ENCODE measurements at places on chromosomes 16 and 17.

- no peak for DNase-seq
Observed at GRCh38 chr16:10745841-10746240, 2.2 kb downstream of the NUBP1 start.

DNA sequence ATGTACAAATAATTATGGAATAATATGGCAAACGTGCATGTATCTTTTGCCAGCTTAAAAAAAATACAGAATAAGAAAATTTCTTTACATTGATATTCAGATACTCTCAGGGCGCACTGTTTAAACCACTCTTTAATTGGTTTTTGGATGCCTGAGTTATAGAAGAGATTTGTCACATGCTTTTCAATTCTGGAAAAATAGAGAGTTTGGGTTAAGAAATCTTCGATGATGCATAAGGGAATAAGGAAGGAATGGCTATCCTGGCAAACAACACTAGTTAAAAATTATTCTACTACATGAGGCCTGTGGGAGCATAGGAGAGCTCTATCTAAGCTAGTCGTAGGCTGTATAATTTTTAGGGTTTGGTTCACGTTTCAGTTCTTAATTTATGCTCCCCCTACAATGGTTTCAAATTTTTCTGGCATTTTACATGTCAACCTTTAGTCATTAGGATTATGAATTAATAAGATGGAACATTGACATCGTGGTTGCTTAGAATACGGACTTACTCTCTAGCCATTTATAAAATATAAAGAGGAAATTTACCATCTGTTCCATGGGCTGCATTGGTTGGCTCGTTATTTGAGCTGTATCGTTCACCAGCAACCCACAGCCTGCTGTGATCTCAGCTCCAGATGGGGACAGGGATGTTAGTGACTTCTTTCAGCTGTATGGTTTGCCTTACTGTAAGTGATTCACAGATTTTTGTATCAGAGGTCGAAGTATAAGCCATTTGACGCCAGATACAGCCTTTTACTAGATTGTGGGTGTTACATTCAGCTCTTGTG is 15.9 kb downstream of the NARF start:
- DNase-seq: no peak

DNA sequence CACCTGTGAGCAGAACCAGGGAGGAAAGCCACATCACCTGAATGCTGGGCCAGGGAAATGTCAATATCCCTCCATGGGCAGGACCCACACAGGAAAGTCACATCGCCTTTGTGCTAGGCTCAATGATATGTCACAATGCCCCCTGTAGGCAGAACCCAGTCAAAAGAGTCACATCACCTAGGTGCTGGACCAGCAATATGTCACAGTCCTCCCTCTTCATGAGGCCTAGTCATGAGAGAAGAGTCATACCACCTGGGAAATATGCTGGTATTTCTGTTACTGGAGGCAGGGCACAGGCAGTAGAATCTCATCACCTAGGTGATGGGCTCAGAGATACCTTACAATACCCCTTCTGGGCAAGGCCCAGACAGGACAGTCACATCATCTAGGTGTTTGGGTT is 1843.4 kb downstream of the TP53TG3F start:
- no peak for DNase-seq

DNA sequence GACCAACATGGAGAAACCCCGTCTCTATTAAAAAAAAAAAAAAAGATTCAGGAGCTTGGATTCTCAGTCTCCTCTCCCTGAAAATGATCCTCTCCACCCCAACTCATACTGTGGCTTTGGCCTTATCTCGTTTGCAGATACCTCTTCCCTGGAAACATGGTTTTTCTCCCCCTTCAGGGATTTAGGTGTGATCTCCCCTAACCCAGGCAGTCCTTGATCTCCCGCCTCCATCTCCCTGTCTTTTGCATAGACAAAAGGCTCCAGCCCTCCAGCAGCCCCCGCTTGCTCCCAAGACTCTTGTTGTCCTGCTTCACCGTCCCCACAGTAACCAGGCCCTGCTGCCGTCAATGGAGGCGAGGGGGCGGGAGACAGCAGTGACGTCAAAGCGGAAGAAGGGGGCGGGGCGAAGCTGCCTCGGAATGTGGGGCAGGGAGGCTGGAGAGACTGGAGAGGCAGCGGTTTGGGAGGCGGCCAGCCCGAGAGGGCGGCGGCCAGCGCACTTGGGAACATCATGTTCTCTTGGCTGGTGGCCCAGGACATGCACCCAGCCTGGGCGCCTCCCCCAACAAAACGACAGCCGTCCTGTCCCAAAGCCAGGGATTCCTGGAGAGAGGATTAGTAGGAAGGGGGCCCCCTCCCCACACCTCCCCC is 1.9 kb upstream of the PER1 start:
- peak; percentile 43 for DNase-seq

- DNase-seq: no peak
Observed at GRCh38 chr16:52964290-52964689, 88.4 kb downstream of the CHD9NB start.

GRCh38 chr16:10824111-10824893 is 5.7 kb upstream of the TVP23A start:
- DNase-seq: no peak

GRCh38 chr16:8919934-8920462 is 37.8 kb downstream of the LITAFD start:
- no peak for DNase-seq

DNA sequence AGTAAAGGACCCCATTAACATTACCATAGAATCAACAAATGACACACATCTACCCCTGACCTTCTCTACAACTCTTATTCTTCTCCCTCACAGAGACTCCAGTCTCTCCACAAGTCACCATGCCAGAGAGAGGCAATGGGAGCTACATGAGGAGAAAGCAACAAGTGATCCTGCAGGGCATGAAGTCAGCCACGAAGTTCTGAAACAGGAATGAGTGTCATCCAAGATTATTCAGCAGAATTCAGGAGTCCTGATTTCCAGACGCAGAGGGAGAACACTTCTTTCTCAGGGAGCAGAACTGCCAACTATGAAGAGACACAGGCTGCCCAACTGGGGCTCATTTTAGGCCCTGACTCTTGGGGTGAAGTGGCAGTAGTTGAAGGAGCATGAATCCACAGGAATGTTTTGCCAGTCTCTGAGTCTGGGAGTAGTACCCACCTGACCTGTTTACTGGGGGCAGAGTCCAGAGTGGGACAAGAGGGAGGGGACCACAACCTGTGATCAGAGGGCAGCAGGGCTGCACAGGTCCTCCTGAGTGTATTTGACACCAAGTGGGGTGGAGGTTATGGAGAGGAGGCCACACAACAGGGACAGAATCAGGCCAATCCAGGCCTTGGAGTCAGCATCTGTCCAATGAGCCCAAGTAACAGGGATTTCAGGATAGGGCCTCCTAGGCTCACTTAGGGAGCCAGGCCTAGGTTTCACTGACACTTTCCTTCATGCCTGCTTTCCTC is 2.4 kb upstream of the MTMR4 start:
- no peak for DNase-seq

- no peak for DNase-seq
Observed at GRCh38 chr16:17590711-17591654, 120.2 kb upstream of the XYLT1 start.

DNA sequence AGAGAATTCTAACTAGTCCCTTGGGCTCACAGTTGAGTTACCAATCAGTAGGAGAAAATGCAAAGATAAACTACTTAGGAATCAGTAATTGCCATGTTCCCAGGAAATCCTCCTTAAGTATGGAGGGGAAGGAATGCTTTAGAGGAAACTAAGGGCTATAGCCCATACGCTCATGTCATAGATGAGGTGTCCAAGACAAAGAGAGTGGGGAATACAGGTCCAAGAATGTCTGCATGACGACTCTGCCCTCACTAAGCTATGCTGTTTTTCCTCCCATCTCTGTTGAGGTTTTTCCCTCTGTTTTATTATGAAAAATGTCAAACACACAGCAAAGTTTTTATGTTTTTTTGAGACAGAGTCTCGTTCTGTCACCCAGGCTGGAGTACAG is 16.0 kb downstream of the LDHD start:
- DNase-seq: no peak

GRCh38 chr17:74712301-74712700 is 422 bp downstream of the CD300LF start:
- no peak for DNase-seq

DNA sequence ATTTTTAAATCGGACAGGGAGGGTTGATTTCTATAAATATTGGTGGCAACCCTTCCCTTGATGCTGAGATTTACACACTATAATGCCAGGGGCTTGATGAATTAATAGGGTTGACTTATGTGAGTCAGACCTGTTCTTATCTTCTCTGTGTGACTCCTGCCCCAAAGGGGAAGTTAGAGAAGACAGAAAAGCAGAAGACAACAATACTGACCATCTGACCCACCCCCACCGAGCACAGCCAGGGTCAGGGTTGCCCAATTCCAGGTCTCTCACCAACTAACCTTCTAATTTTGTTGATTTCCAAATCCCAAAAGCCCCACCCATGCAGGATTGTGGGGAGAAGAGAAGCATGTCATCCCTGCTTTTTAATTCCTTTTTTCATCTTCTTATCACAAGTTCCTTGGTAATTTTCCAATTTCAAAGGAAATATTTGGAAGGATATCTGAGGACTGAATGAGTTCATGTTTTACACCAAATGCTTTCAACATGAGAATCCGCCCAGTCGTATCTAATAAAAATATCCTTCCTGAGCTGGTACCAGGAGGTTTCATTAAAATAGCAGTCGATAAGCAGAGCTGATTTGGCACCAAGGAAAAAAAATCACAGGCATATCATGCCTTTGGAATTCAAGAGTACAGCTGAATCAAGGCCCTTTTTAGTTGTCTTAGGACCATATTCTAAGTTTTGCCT is 603.4 kb upstream of the CDH11 start:
- DNase-seq: no peak

- peak; percentile 57 for DNase-seq
Observed at GRCh38 chr17:82204831-82205719, 7.6 kb downstream of the CCDC57 start.

- DNase-seq: no peak
Observed at GRCh38 chr16:83804366-83804765, 3.4 kb upstream of the HSBP1 start.

- DNase-seq: peak; percentile 56
Observed at GRCh38 chr17:79988185-79988971, 47.3 kb downstream of the TBC1D16 start.

DNA sequence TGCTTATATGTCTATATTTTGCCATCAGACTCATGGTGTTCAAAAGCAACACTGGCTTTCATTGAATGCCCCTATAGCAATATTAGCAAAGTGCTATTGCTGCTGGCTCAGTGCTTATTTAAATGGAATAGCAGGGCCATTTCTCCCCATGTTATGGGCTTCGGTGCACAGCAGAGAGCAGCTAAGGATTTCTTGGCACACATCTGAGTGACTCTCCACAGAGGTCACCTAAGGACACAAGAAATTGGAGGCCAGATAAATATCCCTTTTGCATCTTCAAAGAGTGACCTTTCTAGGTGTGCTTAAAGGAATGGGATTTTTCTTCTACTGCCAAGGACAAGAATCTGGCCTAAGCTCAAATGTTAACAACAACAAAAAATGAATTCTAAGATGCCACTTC is 751.8 kb downstream of the CDH11 start:
- no peak for DNase-seq

GRCh38 chr17:71558901-71559300 is 561.9 kb upstream of the SOX9 start:
- no peak for DNase-seq

DNA sequence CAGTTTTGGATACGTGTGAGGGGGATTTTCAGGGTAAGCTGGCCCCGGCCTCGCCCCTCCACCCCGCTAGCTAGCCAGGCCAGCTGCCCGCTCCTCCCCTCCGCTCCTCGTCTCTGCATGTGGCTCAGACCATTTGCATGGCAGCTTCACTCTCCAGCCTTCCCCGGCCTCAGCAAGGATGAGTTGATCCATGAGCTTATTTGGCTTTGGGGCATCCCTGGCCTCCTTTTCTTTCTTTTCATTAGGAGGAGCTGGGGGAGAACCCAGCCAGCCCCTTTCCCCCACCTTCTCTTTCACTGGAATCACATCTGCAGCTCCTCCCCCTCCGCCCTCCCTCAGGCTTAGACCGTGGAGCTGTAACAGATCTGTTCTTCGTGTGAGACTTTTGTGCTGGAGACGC is 30.7 kb downstream of the ELAC2 start:
- DNase-seq: no peak

GRCh38 chr16:67449739-67450138 is 18.8 kb downstream of the HSD11B2 start:
- no peak for DNase-seq

DNA sequence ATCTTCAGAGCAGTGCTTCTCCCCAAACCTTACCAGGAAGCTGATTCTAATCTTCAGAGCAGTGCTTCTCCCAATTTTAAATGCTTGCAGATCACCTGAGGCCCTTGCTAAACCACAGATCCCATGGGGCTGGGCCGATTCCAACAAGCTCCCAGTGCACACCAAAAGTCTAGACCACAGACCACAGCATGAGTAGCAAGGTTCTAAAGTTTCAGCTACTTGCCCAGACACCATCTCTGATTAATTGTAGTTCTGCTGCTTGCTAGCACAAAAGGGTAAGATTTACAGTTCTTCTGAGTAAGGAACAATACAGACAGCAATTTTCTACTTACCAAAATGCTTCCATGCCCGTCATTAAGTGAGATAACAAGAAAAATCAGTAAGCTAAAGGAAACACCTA is 12.2 kb downstream of the CLEC3A start:
- peak; percentile 28 for DNase-seq

- DNase-seq: no peak
Observed at GRCh38 chr17:76050538-76051467, 21.5 kb downstream of the SRP68 start.

GRCh38 chr17:36030956-36031355 is 13.2 kb upstream of the CCL23 start:
- DNase-seq: no peak

GRCh38 chr16:80536238-80536637 is 4.6 kb upstream of the DYNLRB2 start:
- DNase-seq: no peak

DNA sequence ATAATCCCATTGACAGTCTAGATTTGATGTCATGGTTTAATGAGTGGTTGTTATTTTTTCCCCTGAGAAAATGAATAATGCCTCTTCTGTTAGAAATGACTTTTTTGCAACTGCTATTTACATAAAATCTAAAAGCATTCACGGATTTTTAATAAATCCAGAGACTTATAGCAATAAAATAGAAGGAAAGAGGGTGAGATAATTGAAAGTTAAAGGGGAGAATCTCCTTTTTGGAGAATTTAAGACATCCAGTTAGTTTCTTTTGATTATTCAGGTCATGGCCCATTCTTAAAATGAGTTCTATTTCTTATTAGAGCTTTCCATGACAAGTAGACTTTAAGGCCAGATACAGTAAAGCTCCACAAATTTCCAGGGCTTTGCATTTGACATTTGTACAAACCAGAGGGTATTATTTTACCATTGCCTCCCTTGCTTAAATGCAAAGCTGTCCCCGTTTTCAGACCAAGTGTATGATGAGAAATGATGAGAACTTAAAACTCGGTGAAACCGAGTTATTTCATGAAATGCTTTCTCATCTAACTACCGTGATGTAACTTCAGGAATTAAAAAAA is 789.0 kb upstream of the SOX9 start:
- no peak for DNase-seq

GRCh38 chr17:82648742-82649331 is 593 bp upstream of the WDR45B start:
- DNase-seq: no peak

DNA sequence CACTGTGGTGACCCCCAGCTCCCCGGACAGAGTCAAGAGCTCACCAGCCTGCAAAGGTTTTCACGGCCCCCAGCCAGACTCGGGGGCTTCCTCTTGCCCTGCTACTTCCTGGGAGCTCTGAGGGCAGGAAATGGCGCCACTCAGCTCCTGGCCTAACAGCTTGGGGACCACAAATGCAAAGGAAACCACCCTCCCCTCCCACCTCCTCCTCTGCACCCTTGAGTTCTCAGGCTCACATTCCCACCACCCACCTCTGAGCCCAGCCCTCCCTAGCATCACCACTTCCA is 375 bp upstream of the SPN start:
- DNase-seq: no peak
